ENCODE measurements at places on chromosomes 1 and 21.

GRCh38 chr1:42146626-42147320, 6.4 kb upstream of the GUCA2B start:
- peak; percentile 49 for DNase-seq

DNA sequence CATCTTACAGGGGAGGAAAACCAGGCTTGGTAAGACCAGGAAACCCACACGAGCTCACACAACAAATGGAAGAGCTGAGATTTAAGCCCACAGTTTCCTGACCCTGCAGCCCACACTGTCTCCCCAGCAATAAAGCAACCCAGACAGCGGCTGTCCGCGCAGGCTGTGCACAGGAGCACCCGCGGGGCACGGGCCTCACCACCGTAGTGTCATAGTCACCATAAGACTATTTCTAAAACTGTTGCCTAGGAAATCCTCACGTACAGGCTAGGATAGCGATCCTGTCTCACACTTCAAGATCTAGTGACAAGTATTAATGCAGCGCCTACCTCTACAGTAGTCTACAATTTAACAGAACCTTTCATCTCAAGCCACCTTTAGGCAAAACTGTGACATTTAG, 54.0 kb upstream of the SYT6 start:
- no peak for DNase-seq

- no peak for DNase-seq
These were observed 31.8 kb downstream of the SDCCAG8 start for GRCh38 chr1:243287652-243288051.

- no peak for DNase-seq
These were observed 25.8 kb upstream of the GBP5 start for GRCh38 chr1:89298461-89298860.

DNA sequence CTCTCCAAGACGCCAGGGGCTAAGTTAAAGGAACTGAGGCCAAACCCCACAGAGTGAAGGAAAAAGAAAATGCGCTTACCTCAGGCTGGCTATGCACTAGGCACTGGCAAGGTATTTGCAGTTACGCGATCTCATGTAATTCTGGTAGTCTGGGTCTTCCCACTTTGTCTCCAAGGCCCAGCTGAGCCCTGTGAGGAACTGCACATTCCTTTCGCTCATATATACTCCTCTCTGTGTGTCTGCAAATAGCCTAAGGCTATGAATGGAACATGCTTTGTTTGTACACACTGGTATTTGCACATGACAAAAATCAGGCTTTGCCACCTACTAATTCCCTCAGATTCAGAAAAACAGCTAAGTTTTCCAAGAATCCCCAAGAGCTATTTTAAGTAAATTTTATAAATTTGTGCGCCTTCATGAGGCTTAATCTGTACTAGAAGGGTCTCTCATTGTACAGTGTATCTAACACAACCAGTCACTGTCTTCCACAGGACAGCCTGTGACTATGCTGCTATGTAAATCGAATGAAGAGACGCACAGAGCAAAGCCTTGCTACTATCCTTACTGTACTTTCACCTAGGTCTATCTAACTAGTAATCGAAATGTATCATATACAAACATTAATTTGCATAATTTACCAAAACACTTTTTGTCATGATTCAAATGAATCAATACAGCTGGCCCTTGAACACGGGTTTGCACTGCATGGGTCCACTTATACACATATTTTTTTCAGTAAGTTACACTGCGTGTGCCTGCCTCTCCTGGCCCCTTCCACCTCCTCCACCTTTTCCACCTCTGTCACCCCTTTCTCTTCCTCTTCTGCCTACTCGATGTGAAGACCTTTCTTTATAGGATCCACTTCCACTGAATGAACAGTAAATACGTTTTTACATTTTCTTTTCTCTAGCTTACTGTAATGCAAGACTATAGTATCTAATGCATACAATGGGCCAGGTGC, 87.0 kb downstream of the SIPA1L2 start:
- DNase-seq = no peak

DNA sequence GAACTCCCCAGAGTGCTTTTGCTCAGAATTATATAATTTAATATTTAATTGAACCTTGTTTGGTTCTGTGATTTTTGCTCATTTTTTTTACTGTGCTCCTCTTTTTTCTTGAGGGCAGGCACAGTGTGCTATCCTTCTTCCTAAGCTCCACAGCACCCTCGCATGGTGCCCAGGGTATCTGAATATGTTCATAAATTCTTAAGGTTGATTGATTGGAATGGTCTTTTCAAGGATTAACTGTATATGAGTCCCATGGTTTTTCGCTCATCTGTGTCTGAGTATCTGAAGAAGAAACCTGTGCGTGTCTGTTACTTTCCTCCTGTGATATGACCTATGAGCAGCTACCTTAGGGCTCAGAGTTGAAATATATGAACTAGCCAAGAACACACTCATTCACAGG, 393.7 kb downstream of the HLX start:
- DNase-seq = no peak

- peak; percentile 58 for DNase-seq
These were observed 89.6 kb upstream of the EDN2 start for GRCh38 chr1:41573785-41574713.

- no peak for DNase-seq
These were observed 106.8 kb upstream of the FAM78B start for GRCh38 chr1:166273618-166274017.

DNA sequence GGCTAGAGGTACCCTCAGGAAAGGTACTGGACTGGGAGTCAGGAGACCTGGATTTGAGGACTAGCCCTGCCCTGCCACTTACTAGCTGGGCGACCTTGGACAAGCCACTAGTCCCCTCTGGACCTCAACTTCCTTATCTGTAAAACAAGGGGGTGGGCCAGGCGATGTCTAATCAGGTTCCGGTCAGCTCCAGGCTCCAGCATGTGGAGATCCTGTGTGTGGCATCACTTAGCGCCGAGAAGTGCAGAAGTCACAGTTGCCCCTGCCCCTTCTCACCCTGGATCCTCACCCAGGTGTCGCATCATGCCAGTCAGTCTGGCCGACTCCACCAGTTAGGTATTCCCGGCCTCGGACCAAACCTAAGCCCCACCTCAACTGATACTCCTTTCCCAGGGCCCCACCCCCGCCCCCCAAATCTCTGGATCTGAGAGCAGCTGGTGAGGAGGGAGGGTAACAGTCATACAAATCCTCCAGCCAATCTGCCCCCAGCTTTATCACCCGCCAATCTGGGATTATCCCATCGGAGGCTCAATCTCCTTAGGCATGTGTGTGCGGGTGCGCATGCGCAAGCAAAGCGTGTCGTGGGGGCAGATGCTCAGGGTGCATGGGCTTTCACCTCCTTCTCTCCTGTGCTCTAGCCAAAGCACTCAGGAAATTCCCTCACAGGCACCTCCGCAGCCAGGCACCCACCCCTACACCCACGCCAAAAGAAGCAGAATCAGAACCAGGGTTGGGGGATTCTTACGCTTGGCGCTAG, 5.4 kb downstream of the CELF3 start:
- DNase-seq = no peak

DNA sequence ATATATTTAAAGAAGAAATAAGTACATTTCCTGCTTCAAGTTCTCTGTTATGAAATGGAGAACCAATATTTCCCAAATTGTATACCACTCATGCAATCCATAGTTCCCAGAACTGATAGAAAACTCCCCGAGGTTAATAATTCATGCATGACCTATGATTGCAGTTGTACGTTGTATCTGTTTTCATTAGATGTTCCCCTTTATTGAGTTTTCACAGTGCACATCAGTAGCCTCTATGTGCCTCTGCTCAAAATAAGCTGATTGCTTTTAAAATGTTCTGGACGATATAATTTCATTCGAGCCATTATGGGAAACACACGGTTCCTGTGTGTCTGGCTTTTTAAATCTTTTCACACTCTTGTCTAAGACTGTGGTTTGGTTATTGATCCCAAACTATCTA, 253.1 kb upstream of the KIAA0040 start:
- no peak for DNase-seq

- no peak for DNase-seq
These were observed 76.5 kb downstream of the VWA5B1 start for GRCh38 chr1:20367116-20367585.

GRCh38 chr1:172936088-172936645, 114.6 kb downstream of the TNFSF18 start:
- no peak for DNase-seq

DNA sequence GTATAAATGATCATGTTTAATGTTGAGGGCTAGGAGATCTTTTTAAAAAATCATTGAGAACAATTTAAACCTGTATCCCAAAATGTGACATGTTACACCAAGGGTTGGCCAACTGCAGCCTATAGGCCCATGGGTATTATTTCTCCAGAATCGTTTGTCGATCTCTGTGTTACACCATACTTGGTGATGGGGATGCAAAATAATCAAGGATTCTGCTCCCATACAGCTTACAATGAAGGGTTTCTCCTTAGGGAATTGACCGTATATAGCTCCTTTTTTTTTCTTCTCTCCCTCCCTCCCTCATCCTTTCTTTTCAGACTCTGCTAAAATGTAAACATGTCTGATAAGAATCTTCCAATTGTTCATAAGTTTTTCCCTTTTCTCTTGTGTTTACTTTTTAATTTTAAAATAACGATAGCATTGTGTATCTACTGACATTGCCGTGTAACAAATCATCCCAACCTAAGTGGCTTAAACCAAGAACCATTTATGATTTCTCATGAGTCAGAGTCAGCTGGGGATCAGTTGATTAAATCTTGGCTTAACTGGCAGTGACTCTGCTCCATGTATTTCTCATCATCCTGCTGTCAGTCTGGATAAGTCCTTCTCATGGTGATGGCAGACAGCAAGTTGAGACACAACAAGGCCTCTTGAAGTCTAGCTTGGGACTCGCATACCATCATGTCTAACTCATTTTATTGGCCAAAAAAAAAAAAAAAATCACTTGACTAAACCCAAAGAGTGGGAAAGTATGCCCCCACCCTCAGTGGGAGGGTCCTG, 48.0 kb downstream of the MARK1 start:
- no peak for DNase-seq

DNA sequence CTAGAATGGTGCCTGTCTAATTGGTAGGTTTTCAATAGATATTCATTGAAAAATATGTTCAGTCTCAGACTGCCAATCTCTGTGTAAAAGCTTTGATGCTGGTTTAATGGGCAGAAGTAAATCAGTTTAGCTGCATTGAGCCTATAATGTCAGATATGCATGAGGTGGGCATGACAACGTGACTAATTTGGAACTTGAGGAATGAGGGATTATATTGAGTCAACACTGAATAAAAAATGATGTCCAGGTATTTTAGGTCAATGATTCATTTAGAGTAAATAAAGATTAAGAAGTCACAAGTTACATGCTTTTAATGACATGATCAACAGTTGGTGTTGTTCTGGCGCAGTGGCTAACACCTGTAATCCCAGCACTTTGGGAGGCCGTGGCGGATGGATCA, 3.0 kb downstream of the WDR3 start:
- no peak for DNase-seq

- DNase-seq = no peak
These were observed 8.3 kb downstream of the XCL2 start for GRCh38 chr1:168535536-168535935.

DNA sequence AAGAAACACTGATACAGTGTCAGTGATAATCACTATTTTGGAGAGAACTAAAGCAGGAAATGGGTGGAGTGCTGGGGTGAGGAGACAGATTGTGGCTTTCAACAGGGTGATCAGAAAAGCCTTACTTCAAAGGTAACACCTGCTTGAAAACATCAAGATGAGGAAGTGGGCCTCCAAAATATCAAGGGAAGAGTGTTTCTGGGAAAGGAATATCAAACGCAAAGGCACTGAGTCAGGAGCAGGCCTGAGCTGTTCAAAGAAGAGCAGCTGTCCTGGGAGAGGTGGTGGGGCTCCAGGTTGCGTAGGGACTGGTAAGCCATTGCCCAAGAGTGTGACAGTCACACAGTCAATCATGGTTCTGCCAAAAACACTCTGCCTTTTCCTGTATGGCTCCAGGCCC, 47.1 kb upstream of the ATP1A1 start:
- no peak for DNase-seq

GRCh38 chr1:248373761-248374160, 1.8 kb upstream of the OR2T6 start:
- DNase-seq = no peak

DNA sequence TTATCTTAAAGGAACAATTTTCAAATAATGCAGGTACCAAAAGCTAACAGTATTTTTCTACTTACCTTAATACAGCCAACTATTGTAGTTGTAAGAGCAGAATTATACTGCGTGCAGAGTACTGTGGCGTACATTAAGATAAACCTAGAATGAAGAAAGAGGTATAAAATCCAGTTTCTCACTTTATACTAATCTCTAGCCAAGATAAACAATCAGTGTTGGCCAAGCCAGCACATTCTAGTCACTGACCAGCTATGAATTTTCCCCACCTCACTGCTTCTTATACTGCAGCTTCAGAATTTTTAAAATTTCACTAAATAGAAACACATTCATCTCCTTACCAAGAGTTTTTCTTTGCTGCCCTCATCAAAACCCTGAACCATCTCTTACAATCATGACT, 33.6 kb downstream of the SLC35D1 start:
- no peak for DNase-seq

DNA sequence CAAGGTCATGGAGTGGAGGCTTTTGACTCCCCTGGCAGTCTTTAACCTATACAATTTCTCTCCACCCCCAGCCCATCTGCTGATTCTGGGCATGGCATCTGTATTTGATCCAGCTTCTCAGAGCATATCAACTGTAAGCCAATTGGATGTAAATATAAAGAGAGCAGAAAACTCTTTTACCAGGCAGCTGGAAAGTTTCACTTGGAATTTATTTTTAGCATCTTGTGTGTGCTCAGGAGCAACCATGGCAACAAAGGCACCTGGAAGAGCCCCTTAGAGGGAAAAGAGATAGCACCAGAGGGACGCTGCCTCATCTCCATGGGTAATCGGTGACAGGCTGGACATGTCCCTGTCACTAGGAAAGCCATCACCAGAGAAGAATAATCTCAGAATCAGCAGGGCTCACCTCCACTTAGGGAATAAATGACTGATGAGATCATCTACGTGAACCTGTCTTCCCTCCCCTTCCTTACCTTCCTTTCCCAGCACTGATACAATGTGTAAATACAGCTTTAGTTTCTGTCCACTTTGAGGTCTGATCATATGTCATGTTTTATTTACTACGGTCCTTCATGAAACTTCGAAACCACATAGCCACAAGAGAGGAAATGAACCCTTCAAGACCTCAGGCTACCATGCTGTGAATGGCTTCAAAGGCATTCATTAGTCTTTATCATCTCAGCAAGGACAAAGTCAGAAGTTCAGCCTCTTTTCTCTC, 25.3 kb upstream of the SIPA1L2 start:
- no peak for DNase-seq

DNA sequence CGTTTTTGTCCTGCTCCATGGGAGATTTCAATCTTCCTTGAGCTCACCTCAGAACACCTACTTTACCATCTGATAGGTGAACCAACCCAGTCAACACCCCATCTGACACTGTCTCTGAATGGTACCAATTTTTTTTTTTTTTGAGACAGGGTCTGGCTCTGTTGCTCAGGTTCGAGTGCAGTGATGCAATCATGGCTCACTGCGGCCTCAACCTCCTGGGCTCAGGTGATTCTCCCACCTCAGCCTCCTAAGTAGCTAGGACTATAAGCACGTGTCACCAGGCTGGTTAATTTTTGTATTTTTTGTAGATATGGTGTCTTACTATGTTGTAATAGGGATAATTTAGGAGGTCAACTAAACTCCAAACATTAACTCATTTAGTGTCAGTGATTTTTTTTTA, 36.3 kb downstream of the SPRTN start:
- no peak for DNase-seq
